Stimulated activated CD8-positive, alpha-beta memory T cell treated with anti-CD3 and anti-CD28 coated beads, Interleukin-7, amount 100 ng/mL, for 4 hours (primary cell): ENCODE measurements at places on chromosomes 16 and 17.

GRCh38 chr17:9322326-9322725 is 253.3 kb downstream of the STX8 start:
- no peak for DNase-seq

- DNase-seq, result no peak
Measured at GRCh38 chr17:11302401-11303186, 61.6 kb downstream of the SHISA6 start.

DNA sequence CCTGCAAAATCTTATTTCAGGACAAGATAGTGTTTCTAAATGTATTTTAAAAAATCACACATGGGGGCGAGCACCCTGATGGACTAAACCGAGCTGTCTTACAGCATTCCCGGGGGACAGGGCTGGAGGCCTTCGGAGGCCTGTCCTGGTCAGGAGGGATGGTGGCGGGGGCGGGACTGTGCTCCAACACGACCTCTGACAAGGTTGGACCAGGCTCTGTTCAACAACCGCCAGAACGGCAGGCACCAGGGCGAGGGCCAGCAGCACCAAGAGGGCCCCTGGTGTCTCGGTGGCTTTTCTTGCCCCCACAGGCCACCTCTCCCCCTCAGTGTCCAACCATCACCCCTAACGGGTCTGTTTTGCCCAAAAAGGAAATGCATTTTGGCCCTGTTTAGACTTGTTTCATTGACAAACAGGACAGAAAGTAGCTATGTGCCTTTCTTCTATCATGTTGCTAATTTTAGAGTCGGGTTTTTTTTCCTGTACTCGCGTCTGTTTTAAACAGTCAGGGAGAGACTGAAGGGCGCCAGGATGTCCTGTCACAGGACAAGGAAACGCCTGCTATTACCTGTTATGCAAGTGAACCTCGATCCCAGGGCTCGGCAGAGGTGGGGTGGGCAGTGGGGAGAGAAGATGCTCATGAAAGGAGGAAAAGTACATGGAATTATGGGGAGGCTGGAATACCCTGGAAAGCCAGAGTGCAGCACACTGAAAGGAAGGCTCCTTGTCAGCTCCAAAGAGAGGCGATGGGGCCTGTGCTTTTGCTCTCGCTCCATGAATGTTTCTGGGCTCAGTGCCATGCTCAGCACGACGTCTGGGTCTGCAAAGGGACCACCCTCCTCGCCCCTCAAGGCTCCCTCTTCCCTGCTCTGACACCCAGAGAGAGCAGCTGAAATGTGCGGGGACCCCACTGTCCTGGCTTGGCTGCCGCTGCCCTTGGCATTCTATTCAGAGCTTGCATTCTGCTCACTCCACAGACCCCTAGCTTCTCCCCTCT is 11.9 kb downstream of the TMEM204 start:
- DNase-seq, result no peak

- no peak for DNase-seq
Measured at GRCh38 chr17:55140809-55141208, 124.0 kb upstream of the HLF start.

- DNase-seq, result no peak
Measured at GRCh38 chr16:3520841-3521240, 20.0 kb downstream of the CLUAP1 start.

- DNase-seq, result no peak
Measured at GRCh38 chr16:29876217-29876593, 13.2 kb upstream of the CDIPT start.

GRCh38 chr16:75143941-75144340 is 4.4 kb upstream of the ZFP1 start:
- DNase-seq, result no peak

GRCh38 chr16:52727849-52728248 is 180.9 kb upstream of the TOX3 start:
- no peak for DNase-seq

DNA sequence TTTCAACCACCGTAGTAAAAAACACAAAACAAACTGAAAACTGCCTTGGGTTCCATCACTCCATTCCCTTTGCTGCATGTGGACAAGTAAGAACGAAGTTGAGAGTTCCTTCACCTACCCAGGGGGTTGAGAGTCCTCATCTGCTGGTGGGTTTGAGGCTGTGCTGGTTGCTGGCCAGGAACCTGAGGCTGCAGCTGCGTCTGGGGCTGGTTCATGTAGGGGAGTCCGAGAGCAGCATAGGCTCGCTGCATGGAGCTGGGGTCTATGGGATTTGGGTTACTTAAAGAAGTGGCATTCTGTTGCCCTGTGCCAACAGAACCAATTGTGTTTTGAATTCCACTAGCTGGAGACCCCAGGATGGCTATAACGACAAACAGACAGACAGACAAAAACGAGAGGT is 65.2 kb upstream of the TRAP1 start:
- no peak for DNase-seq
